ENCODE measurements at places on chromosomes 11 and 22.
A peak's percentile ranks its signal among the peaks of the same experiment; 100 is the strongest.

DNA sequence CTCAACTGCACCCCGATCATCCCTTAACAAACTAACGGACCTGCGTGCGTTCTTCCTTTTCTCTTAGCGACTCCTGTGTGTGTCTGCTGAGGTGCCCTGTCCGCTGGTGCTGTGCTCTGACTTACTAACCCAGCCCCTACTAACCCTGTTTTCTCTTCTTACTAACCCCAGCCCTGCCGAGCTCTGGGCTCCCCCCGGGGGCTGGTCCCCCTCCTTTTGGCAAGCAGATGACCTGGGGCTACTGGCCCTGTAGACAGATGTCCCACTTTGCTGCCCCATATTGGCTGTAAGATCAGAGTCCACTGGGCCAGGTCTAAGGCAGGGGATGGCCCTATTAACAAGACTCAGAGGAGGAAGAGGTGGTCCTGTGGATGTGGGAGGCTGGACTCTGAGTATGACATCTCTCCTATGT, 14.7 kb downstream of the MIAT start:
- no peak for DNase-seq

DNA sequence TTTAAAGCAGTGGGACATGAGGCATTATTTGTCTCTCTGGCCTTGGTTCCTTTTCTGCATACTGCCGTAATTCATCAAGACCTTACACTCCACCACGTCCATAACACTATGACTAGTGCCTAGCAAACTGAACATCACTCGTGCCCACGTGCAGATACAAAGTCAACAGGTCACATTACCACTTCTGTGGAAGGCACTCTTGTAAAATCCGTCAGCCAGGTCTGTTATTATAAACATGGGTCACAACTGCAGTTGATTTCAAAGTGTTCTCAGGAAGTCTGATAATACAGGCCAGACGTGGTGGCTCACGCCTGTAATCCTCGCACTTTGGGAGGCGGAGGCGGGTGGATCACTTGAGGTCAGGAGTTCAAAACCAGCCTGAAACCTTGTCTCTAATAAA, 14.1 kb downstream of the VSIG10L2 start:
- no peak for DNase-seq

DNA sequence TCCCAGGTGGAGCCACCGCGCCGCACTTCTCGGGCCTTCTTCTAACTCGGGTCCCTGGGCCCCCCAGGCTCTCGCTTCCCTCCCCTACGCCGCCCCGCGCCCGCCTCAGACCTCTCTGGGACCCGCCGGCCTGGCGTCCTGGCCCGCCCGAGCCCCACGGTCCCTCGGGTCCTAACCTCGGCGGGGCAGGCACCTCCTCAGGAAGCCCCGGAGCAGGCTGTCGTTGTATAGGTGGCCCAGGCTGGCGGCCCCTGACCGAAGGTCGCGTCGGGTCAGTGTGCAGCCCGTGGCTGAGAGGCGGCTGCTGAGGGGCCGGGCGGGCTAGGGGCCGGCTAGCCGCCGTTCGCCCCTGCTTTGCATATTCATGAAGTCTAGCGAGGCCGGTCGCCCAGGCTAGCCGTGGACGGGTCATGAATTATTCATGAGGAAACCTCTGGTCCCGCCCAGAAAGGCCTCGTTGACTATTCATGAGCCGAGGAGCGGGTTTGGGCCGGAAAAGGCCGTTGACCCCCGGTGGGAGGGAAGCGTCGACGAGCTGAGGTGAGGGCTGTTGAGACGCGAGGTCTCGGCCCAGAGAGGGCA, at the start of gene HORMAD2:
HORMAD2 (plus strand) TSS at position 513 of the 582 bp plus-strand sequence. CDS start 13,489 bp downstream, outside the sequence.
- peak; percentile 64 for DNase-seq

DNA sequence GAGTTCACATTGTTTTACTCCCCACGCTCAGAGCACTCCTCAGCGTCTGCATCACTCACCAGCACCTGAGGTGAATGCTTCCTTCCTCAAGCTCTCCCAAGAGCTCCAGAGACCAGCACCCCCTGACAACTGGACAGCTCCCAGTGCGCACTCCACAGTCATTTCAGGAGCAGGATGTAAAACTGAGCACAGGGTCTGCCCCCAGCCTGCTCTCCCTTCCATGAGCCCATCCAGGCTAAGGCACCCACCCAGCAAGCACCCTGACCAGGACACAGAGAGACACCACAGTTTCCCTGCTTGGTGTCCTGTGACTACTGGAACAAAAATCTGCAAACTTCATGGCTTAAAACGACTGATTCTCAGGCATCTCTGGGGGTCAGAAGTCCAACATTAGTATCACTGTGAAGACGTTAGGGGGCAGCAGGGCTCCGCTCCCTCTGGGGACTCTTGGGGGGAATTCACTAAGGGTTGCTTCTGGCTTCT, 3.3 kb downstream of the SCGB1D2 start:
- peak; percentile 33 for DNase-seq

GRCh38 chr22:30309951-30310741, 16.6 kb downstream of the TBC1D10A start:
- DNase-seq, result no peak

DNA sequence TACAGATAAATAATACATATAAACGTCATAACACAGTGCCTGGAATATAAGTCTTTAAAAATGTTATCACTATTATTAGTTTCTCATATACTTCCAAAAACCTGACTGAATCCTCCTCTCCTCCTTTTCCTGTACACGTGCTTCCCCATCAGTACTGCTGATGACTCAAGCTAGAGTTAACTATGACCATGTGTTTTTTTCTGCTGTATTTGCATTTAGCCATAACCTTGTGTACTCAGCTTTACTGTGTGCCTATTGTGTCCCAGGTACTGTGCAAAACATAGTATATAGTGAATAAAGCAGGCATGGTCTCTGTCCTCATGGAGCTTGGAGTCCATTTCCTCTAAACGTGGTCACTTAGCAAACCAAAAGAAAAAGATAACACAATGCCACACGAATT, 56.5 kb upstream of the ARHGAP32 start:
- DNase-seq, result peak; percentile 66

DNA sequence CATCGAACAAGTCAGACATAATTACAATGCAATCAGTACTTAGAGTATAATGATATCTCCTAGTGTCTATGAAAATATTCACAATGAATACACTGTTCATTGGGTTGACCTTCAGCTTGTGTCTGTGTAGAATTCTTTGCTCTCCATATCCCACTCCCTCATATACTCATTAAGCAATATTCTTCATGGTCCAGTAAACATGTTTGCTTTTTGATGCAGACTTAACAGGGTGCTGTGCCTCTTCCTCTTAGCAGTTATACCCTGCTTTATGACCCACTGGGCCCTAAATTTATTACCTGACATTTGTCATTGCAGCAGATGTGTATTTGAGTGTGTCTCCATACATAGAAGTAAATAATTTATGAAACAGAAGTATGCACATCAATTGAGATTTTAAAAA, 352.5 kb upstream of the CCDC179 start:
- no peak for DNase-seq

DNA sequence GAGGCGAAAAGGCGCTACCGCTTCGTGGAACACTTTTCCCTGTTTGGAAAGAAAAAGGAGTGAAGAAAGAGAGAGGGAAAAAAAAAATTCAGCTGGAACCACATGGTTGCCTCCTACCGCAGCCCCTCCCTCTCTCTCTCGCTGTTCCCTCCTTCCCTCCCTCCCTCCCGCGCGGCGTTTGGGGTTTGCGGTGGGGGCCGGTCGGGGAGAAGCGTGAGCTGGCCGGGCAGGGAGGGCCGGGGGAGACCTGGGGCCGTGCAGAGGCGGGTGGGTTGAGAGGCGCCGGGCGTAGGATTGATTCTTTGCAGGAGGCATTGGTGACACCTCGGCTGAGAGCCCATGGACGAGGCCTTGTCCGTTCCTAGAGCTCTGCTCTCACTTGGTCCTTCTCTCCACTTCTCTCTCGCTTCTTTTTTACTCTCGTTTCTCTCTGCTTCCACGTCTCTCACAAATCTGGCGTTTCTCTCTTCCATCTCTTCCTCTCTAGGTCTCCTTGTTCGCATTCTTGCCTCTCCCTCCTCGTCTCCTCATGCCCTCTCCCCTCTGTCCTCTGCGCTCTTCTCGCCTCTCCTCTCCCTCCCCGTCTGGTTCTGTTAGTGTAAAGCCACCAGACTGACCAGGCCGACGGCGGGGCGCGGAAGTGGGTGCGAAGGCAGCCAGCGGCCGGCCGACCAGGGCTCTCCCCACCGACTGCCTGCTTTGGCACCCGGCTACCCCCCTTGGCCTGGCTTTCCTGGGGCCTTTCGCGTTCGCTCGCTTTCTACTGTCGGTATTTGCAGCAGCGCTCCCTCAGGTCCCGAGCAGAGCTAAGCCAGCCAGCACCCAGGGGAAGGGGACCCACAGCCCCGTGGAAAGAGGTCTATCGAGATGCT, at the start of gene CLMP:
CLMP (minus strand) TSS at position 61 of the 872 bp plus-strand sequence. CDS start 308 bp downstream, outside the sequence.
- DNase-seq, result peak; percentile 69

DNA sequence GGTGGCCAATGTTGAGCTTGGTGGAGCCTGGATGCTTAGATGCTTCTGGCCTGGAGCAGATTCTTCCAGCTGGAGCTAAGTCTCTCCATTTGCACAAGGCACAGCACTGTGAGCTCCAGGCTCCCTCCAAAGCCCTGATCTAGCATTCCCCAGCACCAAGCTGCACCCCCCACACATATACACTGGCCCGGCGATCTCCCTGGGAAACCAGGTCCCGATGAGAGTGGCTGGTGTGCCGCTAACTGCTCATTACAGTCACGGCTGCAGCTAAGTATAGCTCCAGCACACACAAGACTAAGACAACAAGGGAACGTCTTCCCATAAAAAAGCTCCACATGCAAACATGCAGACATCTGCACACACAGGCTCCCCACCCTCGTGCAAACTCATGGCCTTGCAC, 17.6 kb downstream of the KCNC1 start:
- no peak for DNase-seq

DNA sequence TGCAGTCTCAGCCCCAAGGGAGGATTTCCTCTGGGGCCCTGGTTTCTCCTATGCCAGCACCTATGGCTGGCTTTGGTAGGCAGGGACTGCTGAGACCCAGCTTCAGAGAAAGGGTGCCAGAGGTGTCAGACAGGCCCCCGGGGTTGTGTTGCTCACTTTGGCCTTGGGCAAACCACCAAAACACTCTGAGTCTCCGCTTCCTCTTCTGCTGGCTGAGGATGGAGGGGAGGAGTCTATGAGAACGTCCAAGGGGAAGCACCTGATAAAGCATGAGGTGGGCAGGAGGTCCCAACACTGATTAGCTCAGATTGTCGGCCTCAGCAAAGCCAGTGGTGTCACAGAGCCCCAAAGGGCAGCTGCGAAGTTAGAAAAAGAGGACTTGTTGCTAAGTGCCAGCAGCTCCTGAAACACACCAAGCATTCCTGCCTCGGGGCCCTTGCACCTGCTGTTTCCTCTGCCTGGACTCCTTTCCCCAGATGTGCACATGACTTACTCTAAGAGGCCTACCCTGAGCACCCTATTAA, 10.5 kb downstream of the SMTNL1 start:
- DNase-seq, result no peak

DNA sequence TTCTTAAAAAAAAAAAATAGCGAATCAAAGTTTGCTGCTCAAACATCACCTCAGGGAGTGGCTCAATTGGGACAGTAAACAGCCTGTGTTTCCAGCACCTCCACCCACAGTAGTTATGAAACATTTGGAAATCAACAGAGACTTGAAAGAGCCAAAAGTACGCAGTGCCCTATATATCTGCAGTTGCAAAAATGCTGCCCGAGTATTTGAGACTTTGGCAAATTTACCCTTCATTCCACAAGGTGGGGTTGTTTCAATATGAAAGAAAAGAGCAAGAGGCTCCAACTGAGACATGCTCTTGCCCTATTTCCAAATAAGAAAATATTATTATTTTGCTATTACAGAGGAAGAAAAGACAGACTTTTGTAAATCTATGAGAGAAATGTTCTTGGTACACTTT, 851.1 kb upstream of the RAG2 start:
- peak; percentile 73 for DNase-seq

DNA sequence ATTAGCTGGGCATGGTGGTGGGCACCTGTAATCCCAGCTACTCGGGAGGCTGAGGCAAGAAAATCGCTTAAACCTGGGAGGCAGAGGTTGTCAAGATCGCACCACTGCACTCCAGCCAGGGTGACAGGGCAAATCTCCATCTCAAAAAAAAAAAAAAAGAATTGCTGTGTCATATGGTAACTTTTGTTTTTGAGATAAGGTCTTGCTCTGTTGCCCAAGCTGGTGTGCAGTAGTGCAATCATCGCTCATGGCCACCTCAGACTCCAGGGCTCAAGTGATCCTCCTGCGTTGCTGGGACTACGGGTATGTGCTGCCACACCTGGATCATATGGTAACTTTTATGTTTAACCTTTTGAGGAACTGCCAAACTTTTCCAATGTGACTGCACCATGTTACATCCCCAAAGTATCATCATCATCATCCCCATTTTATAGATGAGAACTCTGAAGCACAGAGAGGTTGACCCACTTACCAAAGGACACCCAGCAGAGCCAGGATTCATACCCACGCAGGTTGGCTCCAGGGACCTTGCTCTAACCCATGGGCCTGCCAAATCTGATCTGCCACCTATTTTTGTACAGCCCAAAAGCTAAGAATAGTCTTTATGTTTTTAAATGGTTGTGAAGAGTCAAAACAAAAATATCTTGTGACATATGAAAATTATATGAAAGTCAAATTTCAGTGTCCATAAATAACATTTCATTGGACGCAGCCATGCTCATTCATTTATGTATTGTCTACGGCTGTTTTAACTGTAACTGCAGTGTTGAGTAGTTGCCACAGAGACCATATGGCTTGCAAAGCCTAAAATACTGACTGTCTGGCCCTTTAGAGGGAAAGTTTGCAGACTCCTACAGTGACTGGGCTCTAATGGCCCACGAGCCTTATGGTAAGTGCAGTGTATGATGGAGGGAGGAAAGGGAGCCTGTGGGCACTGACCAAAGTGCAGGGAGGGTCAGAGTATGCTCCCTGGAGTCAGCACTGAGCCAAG, 45.3 kb downstream of the GDPD5 start:
- DNase-seq, result no peak

GRCh38 chr11:100602716-100603115, 84.4 kb upstream of the ARHGAP42 start:
- no peak for DNase-seq

- peak; percentile 62 for DNase-seq
These were observed 2.9 kb upstream of the KIRREL3 start for GRCh38 chr11:127003260-127003981.

DNA sequence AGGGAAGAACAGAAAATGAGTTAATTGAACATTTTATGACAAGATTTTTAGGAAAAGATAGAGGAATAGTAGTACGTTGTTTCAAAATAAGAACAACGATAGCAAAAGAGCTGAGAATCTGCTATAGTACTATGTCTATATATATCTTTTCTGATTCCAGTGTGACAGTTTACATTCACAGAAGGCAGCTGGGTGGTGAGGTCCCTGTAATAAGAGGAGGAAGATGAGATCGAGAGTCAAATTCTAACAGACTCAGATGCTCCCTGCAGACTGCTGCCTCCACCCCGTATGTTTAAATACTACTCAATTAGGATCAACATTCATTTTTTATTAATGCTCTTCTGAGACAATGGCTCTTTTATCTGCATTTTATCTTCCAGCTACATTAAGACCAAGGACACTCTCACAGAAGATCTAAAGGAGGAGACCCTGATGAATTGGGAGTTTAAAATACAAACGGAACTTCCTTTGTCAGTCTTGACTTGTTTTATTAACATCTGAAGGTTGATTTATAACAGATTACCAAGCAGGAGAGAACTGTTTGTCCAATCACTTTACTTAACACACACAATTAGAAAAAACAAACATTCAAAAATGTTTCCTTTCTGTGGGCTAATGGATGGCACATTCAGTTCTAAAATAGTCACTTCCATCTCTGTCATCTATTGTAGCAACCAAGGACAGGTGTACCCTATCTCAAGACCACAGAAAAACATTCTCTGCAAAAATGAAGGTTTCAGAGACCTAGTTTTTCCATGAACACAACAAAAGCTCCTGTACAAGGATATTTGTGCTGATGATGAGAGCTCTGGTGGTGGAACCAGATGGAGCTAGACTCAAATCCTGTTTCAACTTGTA, 240.2 kb downstream of the CADM1 start:
- DNase-seq, result no peak
